ENCODE measurements at places on chromosomes 11 and 22.

- no peak for DNase-seq
These were observed 13.4 kb downstream of the CCDC134 start for GRCh38 chr22:41813726-41814410.

DNA sequence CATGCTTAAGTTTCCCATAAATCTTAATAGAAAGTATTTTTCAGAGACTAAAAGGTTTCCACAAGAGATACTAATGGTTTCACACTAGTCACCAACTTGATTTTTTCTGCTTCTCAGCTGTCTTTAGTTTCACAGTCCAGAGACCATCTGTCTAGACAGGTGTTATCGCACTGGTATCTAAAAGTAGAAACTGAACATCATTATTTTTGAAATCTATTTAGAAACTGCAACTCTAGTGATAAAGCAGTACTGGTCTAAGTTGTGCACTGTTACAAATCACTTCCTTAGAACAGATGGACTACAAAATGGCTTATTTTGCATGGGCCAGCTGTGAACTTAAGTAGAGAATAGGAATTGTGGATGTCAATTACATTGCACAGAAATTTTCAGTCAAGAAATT lies 78.0 kb downstream of the CNTN5 start:
- no peak for DNase-seq

- DNase-seq: peak; percentile 30
These were observed 1.7 kb downstream of the MLC1 start for GRCh38 chr22:50083462-50084079.

- DNase-seq: peak; percentile 94
These were observed 29.6 kb downstream of the TRIM29 start for GRCh38 chr11:120108154-120108784.

GRCh38 chr22:44543781-44544477 lies 45.9 kb upstream of the RTL6 start:
- peak; percentile 84 for DNase-seq

DNA sequence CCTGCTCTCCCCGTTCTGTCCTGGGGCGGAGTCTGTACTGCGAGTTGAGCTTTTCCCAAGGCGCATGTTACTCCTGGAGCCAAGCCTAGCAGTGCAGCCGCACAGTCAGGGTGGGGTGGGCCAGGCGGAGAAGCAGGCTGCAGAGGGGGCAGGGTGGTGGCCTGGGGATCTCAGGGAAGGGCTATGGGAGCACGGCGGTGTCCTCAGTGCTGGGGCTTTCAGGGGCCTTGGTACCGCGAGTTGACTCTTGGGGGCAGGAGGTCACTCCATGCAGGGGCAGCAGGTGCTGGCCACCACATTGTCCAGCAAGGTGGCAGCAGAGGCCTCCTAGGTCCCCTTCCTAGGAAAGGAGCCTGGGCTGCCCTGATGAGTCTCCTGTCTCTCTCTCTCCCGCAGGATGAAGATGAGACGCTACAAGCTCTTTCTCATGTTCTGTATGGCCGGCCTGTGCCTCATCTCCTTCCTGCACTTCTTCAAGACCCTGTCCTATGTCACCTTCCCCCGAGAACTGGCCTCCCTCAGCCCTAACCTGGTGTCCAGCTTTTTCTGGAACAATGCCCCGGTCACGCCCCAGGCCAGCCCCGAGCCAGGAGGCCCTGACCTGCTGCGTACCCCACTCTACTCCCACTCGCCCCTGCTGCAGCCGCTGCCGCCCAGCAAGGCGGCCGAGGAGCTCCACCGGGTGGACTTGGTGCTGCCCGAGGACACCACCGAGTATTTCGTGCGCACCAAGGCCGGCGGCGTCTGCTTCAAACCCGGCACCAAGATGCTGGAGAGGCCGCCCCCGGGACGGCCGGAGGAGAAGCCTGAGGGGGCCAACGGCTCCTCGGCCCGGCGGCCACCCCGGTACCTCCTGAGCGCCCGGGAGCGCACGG lies 14.9 kb upstream of the MIEF1 start:
- no peak for DNase-seq

DNA sequence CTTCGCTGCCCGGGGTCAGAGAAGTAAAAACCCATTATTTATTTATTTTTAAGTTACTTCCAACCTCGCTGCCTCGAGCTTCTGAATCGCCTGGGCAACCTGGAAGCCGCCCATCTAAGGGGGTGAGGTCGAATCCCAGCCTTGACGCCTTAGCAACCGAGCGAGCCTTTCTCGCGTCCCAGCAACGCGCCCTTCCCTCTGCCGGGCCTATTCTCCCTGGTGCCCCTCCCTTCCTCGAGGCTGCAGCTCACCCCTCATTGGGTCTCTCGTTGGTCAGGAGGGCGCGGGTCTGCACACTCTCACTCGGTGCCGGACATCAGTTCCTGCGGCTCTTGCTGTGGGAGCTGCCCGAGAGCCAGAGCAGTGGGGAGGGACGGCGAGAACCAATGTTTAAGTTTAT lies at the start of gene CCDC81:
Gene CCDC81, plus strand, starts transcription at position 302 of the 400 bp plus-strand sequence. CDS start 277 bp downstream, outside the sequence.
- no peak for DNase-seq

DNA sequence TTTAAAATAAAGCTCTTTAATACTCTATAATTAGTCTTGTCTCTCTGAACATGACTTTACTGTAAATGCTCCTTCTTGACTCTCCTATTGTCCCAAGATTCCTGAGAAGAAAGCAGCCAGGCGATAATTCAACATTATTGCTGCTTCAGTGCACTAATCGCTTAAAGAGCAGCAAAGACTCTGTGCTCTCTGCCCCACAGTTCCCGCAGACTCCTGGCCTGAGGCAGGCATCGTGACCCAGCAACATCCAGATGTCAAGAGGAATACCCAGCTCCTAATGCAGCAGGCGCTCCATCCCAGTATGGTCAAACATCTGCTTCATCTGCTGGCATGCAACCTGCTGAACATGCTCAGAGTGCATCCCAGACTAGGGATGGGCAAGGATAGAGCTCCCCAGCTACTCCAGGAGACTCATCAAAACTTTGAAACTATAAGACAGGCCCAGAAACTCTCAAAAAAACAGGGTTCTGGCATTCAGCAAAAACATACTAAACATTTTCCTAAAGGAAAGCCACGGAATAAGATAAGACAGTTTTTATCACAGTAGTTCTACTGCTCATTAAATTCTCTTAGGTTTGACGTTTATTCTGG lies 270.0 kb downstream of the SOX6 start:
- no peak for DNase-seq

DNA sequence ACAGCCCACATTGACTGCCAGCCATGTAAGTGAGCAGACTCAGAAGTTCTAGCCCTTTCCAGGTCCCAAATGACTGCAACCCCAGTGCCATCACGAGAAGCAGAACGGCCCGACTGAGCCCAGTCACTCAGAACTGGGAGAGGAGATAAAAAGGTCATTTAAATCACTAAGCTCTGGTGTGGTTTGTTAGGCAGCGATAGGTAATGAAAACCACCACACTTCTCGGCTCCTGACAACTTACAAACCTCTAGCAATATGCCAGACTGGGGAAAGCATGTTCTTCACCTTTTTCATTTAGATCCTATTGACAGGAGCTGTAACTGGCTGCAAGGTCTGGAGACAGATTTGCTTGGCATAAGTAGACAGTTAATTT lies 6.7 kb downstream of the SLC15A3 start:
- DNase-seq: no peak

DNA sequence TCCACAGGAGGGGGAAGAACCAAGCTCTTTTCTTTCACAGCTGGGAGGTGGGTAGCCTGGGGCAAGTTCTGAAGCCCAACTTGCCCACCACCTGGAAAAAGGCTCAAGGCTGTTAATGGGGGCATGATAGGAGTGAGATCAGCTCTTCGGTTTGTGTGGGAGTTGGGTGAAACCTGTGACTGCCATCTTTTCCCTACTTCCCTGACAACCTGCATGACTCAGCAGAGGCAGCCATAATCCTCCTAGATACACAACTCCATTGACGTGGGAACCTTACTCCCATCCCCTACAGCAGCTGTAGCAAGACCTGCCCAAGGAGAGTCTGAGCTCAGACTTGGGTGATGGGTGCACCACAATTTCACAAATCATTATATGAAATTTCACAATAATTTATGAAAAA lies 13.3 kb upstream of the OOSP4B start:
- no peak for DNase-seq

GRCh38 chr11:60282286-60282685 lies 1.8 kb downstream of the MS4A4A start:
- no peak for DNase-seq

DNA sequence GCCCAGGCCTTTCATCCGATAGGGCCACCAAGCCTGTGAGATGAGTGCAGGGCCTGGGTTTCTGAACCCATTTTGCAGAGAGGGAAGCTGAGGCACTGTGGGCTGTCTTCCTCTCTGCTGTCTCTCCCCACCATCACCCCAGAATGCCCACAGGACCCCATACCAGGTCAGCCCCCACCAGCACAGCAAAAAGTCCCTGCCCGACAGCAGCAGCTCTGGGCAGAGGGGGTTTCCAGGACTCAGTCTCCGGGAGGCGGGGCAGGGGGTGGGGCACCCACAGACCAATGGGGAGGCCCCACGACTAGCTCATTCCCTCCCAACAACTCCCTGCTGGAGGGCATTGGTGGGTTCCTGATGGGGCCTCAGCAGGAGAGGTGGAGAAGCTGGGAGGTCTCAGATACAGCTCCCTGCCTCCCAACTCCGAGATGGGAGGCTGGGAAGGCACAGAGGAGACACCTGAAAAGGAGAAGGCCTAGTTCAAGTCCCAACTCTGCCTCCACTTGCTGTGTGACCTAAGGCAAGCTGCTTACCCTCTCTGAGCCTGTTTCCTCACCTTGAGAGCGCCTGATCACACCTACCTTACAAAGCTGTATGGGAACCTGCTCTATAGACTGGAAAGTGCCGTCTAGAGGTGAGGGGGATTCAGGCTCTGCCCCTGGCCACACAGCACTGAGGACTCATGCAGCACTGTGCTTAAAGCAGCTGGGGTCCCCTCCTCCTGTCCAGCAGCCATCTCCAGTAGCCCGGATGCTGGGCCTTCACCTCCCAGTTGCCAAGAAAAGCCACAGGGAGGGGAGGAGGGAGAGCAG lies 3.5 kb downstream of the CBX7 start:
- DNase-seq: no peak

DNA sequence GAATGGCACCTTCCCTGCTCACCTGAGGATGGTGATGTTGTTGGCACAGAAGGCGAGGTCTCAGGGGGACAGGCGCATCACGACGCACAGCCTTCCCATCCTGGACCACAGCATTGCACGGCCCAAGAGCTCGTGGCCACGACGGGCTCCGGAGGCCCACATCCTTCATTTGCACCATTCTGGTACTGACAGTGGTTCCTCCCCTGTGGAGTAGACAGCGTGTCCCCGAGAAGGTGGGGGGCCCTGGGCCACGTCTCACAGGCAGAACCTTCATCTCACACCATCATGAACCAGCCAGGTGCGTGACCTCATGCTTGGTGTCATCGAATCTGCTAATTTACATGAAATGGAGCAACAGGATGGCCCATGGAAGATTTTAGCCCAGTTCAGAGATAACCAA lies 180.0 kb downstream of the CTTN start:
- no peak for DNase-seq

DNA sequence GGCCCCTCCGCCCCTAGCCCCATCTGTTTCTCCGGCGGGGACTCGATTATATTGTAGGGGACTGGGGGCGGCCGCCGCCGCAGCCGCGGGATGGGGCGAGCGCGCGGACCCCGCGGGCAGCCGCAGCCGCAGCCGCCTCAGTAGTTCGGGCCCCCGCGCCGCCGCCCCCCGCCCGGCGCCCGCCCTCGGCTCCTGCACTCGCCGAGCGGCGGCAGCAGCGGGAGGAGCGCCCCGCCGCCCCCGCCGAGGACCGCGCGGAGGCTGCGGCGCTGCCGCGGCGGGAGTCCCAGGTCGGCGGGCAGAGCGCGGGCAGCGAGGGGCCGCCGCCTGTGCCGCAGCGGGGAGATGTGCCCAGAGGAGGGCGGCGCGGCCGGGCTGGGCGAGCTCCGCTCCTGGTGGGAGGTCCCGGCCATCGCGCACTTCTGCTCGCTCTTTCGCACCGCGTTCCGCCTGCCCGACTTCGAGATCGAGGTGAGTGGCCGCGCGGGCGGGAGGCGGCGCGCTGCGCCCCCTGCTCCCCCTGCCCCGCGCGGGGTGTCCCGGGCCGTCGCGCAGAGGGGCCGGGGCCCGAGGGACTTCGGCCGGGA lies at the start of gene CECR2:
Gene CECR2, plus strand, starts transcription at position 22 of the 587 bp plus-strand sequence. Its CDS starts 324 bp downstream, at position 346.
- DNase-seq: no peak

DNA sequence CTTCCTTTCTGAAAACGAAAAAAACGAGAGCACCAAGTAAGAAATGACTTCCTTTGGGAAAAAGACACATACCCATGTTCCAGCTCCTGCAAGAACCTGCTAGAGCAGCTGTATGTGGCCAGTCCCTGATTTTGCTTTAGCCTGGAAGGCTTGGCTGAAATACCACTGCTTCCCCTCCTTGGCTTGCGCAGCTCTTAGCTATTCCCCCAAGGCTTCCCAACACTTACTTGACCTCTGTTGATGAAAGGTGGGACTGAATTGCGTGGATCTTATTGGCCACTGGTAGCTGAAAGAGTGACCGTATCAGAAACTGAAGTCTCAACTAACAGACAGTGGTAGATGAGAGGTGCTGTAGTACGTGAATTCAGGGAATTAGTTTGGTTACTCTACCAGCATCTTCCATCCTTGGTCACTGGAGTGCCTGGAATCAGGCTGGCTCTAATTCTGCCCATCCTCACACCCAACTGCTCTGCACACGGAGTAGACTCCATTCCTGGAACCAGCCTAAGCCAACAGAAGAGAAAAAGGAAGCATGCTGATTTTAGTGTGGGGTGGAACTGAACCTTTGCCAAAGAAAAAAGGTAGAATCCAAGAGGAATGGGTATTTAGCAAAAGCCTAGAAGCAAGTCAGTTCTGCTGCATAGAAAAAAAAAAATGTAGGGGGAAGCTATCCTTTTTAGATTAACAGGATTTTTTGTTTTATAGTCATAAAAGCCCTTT lies 73.8 kb upstream of the CRTAM start:
- no peak for DNase-seq

- DNase-seq: no peak
These were observed 203.7 kb downstream of the NELL1 start for GRCh38 chr11:20873054-20873453.

DNA sequence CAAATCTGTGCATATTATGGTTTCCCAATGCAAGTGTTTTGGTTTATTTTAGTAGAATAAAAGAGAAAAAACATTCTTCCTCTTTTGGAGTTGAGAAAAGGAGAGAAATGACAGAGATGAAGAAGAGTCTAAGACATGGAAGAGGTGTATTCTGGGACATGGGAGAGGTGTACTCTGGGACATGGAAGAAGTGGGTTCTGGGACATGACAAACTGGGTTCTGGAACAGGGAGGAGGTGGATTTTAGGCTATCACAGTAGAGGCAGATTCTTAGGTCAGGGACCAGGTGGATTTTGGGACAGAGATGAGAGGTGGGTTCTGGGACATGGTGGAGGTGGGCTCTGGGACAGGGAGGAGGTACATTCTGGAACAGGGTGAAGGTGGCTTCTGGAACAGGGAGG lies 2.1 kb upstream of the ASPHD2 start:
- DNase-seq: no peak
